ENCODE measurements at places on chromosomes 1 and 21.

- DNase-seq: peak; percentile 47
These were observed 1.2 kb downstream of the TRIM11 start for GRCh38 chr1:228405200-228405978.

DNA sequence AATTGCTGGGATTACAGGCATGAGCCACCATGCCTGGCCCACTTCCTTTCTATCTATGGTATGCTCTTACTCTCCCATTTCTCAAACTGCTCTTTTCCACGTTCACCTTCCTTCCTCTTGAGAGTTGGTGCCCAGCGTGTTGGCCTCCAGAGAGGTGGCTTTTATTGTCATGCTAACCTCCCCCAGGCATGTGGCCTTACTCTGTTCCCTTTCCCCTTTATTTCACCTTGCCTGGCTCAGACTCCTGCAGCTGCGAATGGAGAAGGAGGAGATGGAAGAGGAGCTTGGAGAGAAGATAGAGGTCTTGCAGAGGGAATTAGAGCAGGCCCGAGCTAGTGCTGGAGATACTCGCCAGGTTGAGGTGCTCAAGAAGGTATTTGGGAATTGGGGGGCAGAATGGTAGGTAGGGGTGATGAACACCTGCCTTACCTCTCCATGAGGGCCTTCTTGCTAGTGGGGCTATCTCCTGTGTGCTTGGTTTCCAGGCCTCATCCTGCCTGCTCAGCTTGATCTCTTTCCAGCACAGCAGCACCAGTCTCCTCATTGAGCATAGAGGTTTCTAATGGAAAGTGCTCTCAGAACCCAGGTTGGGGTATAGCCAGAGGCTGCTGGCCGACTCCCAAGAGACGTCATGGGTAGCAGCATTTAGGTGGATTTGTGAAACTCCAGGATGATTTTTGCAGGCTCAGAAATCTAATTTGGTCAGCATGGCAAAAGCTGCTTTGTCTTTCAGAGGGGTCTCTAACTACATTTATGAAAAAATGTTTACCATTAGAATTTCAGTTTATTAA is 13.2 kb upstream of the TUFT1 start:
- DNase-seq: no peak

DNA sequence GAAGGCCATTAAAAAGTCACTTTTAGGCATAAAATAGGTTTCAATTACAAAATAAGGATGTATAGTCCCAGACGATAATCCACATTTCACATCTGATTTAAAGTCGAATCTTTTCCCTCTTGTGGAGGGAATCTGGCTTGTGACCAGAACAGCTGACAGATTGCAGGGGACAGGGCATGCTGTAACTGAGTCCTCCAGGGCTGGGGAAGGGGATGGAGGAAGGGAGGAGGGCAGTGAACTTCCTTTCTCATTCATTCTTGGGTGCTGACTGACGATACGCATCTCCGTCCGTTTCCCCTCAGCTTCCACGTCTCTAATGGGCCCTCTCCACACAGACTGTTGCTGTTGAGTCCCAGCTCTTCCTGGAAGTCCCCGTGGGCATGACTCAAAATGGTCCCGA is 108.1 kb upstream of the CSF3R start:
- no peak for DNase-seq

DNA sequence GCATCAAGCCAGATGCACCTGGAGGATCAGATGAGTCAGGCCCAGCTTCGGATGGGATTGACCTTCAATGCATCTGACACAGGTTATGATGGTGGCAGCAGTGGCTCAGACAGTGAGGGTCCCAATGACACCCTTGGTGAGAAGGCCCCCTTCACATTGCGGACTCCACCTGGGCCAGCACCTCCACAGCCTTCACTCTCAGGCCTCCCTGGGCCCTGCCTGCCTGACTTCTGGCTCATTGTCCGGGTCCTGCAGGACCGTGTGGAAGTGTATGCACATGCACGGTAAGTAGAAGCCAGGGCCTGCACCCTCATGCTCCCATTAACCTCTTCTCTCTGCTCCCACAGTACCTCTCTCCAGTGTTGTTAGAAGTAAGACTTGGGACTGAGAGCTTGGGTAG is 20.8 kb downstream of the HYI start:
- no peak for DNase-seq

- DNase-seq: no peak
These were observed 102.9 kb downstream of the ZZZ3 start for GRCh38 chr1:77579547-77579946.

DNA sequence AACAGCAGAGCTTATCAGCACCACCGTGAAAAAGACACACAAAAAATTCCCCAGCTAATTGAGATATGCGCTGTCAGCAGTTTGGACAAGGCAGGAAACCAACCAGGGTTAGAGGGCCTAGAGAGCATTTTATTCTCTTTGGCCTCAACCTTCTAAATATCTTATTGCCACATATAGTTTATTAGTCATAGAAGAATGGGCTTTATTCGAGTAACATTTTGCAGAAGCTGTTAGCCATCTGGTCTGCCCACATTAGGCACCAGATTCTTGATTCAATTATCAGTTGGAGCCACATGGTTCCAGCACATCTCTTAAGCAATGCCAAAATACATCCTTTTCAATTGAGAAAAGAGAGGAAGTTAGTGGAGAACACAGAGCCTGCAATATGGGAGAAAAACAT is 109.9 kb upstream of the CXADR start:
- DNase-seq: peak; percentile 26

- DNase-seq: no peak
These were observed 34.2 kb downstream of the KRTAP10-1 start for GRCh38 chr21:44505673-44506278.

GRCh38 chr1:79617777-79618176 is 611.2 kb upstream of the ADGRL4 start:
- peak; percentile 14 for DNase-seq

DNA sequence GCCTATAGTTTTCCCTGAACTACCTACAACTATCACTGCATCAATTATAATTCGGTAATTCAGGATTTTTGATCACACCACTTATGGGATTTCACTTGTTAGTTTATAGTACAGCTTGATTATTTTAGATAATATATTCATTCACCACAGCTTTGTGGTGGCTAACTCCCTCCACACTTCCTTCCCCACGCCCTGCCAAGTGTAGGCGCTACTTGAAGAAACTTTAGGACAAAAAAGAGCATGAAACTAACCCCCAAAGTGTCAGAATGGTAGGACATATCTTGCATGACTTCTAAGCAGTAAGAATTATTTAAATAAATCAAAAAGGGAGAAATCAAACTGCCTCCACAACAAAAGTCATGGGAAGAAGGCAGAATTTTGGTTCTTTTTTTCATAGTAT is 70.1 kb downstream of the LHX9 start:
- DNase-seq: no peak

GRCh38 chr1:244865820-244866219 is 1.5 kb upstream of the HNRNPU start:
- DNase-seq: no peak

DNA sequence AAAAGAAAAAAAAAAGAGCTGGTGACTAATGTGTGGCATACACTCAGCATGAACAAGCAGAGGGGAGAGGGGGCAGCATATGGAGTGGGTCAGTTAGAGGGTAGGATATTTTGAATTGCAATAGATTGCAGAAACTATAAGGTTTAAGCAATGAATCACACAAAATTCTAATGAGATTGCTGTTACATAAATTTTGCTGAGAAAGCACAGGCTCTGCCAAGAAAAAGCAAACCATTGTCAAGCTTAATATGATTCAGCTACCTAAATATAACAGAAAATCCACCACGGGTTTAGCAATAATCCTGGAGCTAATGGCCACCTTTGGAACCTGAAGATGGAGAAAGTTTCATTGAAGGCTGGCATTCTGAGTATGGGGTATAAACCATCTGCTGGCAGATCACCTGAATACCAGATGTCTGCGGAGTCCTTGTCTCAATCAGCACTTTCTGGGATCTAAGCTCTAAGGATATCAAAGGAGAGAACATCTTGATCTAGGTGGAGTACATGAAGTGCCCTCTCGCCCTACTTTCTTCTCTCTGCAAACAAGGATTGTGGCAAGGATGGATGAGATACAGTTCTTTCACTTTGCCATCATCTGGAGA is 30.3 kb upstream of the ANGPTL7 start:
- peak; percentile 20 for DNase-seq

- DNase-seq: no peak
These were observed 11.4 kb upstream of the FAM163A start for GRCh38 chr1:179731643-179732042.

GRCh38 chr1:226369110-226369509 is 38.8 kb downstream of the PARP1 start:
- DNase-seq: no peak

GRCh38 chr1:193462629-193463320 is 276.4 kb upstream of the B3GALT2 start:
- no peak for DNase-seq

DNA sequence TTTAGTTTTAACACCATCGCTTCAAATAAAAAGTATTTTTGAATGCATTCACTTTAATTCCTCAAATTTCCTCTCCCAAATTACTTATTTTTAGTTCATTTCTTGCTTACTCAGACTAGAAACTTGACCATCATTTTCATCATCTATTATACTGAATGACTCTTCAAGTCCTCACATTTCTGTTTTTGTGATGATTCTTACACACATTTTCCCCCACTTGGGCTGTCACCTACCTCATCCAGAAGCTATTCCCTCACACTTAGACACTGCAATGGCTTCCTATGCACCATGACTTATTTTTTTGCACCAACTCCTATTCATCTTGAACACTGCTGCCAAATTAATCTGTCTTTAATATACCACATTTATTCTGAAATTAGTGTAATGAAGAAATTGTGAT is 239.6 kb upstream of the DUSP10 start:
- no peak for DNase-seq

- peak; percentile 35 for DNase-seq
These were observed 21.2 kb upstream of the CENPF start for GRCh38 chr1:214581785-214582184.

GRCh38 chr1:6962478-6962995 is 177.3 kb downstream of the CAMTA1 start:
- DNase-seq: peak; percentile 100

GRCh38 chr1:228401782-228402640 is 4.6 kb downstream of the TRIM11 start:
- DNase-seq: no peak

DNA sequence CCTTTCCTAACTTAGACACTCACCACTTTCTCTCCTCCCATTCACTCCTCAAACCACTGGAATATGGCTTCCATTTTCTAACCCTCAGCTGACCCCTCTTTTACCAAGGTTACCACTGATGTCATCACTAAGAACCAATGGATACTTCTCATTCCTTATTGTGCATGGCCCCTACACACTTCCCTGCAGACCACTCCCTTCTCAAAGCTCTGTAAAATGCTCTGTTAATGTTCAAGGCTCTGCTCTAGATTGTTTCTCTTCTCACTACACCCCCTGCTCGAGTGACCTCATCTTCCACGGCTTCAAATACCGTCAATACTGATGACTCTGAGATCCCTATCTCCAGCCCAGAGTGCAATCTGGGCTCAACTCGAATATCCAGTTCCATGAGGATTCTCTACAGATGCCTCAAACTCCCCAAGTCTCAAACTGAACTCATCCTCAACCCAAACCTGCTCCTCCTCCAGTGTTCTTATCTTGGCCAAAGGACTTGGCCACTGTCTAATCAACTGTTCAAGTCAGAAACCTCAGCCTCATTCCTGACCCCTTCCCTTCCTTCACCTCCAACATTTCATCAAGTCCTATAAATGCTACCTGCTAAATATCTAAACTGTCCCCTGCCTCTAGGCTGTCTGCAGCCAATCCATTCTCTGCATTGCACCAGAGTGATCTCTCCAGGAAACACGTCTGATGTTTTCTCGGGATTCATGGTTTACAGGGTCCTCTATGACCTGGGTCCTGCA is 41.3 kb upstream of the BMP8B start:
- DNase-seq: peak; percentile 47

GRCh38 chr1:210633636-210634035 is 304.9 kb downstream of the HHAT start:
- DNase-seq: no peak

DNA sequence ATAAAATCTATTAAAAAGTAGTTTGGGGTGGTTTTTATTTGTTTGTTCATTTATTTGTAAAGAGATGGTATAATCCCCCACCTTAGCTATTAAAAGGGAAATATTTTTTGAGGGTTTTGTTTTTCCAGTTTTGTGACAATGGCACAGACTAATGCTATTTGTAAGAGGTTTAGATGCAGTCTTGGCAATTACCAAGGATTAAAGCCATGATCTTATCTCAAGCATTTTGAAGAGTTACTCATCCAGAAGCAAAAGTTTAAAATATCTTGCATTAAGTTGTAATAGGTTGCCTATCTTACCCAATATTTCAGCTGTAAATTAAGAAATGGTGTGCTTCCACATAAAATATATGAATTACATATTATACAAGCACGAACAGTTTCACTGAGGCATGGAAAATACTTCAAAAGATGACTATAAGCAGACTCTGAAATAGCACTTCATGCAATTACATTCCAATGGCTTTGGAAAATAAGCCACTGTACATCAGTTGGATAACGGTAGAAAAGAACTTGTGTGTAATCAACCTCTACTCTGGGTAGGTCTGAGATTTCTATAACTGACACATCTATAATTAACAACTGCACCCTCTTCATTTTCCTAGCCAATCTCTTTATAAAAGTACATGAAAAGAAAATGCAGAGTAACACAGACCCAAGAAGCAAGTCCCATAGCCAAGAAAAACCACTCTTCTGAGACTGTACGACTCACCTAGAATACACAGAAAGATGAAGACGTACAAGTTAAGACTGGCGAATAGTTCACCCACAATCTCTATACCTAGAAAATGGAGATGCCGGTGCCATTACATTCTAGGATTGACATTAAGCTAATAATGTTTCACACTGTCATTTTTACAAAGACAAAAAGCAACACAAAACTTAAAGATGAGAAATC is 95.2 kb downstream of the PTPN14 start:
- peak; percentile 75 for DNase-seq

DNA sequence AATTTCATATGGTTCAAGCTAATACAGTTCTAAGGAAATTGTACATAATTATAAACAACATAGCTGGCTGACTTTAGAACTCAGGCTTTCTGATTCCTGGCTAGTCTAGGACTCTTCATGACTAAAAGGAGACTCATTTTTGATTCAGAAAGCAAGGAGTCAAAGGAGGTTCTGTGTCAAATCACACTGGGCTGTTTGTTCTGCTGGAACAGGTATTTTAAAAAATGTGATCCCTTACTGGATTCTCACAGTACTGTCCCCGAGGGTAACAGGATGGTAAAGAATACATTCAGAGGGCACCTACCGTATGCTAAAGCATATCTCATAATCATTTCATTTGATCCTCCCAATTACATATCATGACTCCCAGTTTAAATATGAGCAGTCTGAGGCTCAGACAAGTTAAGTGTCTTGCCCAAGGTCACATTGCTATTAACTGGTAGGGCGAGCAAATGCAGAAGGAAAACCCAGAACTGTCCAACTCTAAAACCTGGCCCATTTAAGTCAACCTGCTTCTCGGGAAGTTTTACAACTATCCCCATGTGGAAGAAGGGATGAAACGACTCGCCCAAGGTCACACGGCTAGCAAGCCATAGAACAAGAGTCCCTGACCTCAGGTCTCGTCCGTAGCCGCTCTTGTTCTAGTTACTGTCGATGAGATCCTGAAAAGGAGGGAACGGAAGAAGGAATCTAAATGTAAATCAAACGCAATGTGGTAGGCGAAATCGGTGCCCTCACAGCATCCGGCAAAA is 675 bp downstream of the MYSM1 start:
- DNase-seq: peak; percentile 34

All from NCI-H82 (cell line).